SK-MEL-5 (cell line): ENCODE measurements at places on chromosomes 3 and 15.

DNA sequence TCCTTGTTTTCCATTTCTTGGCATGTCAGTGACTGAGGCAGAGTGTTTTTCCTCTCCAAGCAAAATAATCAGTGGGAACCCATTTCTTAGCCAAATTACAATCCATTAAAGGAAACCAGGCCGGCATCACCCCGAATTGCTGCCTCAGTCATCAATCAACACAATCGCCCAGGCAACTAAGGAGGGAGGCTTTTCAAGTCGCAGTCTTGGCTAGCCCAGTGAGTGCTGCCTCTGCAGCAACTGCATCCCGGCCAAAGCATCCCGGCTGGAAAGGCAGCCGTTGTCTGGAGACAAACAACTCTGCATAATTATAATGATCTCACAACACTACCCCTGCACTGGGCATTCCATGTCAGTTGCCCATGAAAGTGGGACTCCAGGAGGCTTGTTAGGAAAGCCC lies 213.5 kb upstream of the PRICKLE2 start:
- no peak for DNase-seq

- no peak for DNase-seq
Observed at GRCh38 chr15:94441760-94442159, 210.4 kb downstream of the MCTP2 start.

DNA sequence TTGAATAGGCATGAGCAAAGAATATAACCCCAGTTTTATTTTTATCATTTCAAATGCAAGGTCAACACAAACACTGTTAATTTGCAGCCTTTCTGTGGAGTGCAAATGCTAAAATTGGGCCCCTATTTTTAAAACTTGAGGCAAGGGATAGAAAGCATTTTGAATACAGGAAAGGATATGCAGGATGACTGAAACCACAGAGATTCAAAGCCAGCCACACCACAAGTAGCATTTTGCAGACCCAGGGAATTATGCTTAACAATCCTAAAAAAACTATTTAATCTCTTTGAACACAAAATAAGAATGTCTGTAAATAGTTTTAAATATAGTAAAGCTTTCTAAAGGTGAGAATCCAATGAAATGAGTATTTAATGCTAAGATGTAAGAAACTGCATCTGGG lies 62.9 kb upstream of the TRPC1 start:
- no peak for DNase-seq

GRCh38 chr15:35244227-35244626 lies 159.1 kb upstream of the NANOGP8 start:
- no peak for DNase-seq

DNA sequence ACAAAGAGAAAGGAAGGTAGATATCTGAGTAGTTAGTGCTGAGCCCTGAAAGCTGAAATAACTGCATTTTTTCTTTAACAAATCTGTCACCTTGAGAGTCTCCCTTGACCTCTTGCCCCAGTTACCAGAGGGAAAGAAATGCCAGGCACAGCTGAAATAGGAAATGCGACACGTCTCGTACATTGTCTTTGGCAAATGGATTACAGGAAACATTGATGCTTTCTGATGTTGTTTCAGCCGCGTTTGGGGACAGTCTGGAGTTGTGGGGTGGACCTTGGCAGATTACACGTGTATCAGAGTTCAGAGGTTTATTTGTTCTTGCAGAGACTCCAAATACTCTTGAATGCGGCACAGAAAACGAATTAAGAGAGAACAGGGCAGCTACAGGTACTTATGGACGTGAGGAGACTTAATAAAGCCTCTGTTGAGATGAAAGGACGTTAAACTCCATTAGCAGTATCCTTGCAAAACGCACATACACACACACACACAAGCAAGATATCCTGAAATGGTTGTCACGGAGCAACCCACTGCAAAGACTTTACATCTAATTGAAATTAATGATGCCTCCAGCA lies 272.8 kb upstream of the RORA start:
- no peak for DNase-seq

DNA sequence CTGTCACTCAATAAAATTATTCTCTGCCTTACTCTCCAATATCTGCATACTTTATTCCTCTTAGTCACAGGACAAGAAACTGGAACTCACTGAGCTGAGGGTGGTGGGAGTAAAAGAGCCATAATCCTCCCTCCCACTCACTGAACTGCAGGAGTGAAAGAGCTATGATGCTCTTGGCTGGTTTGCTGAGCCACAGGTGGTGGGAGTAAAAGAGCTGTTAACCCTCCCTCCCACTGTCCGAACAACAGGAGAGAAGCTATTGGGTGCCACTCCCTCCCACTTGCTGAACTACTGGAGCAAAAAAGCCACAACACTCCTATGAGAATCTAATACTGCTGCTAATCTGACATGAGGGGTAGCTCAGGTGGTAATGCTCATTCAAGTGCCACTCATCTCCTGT lies 391.0 kb downstream of the NSUN3 start:
- DNase-seq, result no peak

DNA sequence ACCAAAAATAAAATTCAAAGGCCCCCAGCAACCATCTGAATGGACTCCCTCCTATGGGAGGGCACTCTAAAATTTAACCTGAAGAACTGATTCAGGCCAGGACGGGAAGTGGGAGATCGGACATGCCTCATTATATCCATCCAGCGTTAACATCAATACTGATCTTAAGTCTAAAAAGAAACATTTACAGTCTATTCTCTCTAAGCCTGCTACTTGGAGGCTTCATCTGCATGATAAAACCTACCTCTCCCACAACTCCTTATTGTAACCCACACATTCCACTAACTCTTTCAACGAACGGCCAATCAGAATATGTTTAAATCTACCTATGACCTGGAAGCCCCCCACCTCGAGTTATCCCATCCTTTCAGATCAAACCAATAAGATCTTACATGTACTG lies 68.4 kb downstream of the HERC1 start:
- DNase-seq, result no peak

DNA sequence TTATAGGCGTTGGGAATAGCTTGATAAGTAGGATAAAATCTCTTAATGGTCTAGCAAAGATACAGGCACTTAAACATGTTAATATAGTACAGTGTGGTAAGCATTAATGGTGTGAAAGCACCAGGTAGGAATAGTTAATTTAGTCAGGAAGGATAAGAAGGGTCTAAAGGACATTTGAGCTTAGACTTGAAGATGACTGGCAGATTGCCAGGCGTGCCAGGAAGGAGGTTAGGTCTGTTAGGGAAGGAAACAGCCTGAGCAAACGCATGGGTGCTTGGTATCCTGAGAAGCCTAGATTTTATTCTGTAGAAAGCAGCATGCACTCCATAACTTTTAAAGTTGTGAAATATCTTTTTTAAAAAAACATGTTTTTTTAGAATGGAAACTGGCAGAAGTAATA lies 17.7 kb downstream of the SEC62 start:
- no peak for DNase-seq
